Left cardiac atrium (tissue), 4 donors: ENCODE measurements at places on chromosomes 3 and 15. TPM values are rescaled to one million over a fixed set of nuclear protein-coding genes. Genes with fewer than 3 reads are reported as not detected.

The TRIM42 gene
- not detected for total RNA-seq

The CCR9 gene
- total RNA-seq: not detected

The PPP1R14D gene
- not detected for total RNA-seq

DNA sequence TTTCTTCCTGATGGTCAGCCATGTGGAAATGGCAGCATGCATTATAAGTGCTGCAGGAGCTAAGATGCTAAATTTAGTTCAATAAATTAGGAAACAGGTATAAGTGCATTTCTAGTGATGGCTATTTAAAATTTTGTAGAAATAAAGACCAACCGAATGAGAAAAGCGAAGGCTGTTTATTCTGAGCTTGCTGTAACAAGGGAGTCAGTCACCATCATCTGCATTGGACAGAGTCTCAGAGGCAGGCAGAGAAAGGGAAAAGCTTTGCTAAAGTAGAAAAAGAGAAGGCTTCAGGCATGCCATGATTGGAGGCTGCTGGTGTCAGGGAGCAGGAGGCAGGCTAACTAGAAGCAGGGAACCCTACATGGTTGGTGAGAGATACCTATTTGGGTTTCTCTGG lies 451.0 kb downstream of the EDEM1 start:
- no peak for DNase-seq

DNA sequence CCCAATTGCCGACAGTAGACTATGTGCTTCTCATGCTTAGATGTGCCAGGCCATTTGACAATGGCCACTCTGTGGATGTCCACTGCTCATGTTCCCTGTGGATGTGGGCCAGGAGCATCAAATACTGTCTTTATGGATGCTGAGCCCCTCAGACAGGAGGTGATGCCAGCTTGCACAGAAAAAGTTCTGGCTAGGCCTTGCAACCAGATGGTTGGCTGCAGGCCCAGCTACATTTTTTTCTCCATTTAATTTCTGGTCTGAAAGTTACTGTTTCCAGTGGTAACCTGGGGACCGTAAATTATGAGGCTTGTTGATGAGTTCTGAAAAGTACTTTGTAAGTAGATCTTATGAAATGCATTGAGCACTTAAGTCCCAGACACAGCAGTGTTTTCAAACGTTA lies 228.5 kb downstream of the CHL1 start:
- no peak for DNase-seq

DNA sequence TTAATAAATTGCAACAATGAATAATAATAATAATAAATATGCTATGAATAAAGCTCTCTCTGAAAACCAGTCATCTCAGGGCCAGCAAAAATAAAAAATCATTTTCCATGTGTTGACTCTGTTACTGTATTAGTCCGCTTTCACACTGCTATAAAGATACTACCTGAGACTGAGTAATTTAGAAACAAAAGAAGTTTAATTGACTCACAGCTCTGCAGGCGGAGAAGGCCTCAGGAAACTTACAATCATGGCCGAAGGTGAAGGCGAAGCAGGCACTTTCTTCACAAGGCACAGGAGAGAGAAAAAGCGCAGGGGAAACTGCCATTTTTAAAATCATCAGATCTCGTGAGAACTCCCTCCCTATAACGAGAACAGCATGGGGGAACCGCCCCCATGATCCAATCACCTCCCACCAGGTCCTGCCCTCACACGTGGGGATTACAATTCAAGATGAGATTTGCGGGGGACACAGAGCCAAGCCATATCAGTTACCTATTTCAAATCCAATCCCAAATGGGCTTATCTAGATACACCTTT lies 224.1 kb downstream of the IGSF11 start:
- no peak for DNase-seq
